ENCODE measurements at places on chromosomes 1 and 21.

- no peak for DNase-seq
Measured at GRCh38 chr1:53982763-53983104, 35.3 kb downstream of the LDLRAD1 start.

DNA sequence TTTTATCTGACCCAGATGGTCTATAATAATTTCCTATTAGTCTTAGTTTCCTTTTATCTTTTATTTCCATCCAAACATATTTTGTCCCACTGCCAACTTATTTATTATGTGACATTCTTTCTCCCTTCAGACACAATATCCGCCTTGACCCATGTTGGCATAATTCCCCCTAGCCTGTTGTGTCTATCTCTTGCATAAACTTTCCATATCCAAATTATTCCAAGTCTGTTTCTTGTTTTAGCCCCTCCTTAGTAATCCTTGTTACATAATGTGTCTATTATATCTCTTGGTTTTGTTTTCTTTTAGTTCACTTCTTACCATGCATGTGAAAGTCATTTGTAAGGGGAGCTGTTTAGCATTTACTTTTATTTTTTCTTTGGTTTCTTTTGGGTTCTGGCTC is 81.6 kb upstream of the CACHD1 start:
- no peak for DNase-seq

DNA sequence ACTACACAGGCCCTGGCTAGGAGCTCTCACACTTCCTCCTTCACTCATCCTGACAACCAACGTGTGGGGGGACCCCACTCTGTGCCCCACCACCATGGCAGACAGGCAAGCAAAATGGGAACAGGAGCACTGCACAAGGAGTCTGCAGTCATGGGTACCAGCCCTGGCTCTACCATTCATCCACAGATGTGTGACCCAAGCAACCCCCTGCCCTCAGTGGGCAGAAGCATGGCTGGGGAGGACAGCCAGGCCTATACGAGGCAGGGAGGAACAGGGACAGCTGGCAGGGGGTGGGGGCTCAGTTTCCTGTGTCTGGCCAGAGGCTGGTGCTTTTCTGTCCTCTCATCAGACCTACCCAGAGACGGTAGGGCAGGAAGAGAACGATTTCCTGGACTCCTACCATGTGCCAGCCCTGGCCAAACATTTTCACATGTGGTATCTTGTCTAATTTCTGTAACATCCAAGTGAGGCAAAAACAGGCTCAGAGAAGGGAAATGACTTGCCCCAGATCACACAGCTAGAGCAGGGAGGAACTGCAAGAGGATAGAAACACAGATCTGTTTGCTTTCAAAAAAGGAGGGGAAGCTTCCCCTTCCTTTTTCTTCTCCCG is 178.0 kb downstream of the HIVEP3 start:
- no peak for DNase-seq

DNA sequence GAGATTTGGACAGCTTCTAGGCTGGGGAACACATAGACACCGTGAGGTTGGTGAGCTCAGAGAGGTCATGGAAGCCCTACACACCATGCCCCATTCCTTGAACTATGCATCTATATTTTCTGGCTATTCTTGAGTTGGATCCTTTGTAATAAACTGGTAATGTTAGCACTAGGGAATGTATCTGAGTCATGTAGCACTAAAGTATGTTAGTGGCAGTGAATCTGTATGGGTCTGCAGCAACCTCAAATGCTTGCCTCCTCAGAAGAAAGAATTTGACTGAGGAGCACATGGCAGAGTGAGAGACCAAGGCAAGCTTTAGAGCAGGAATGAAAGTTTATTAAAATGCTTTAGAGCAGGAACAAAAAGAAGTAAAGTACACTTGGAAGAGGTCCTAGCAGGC is 43.7 kb upstream of the LRRC7 start:
- no peak for DNase-seq

GRCh38 chr1:7652061-7652460 is 119.0 kb upstream of the VAMP3 start:
- no peak for DNase-seq

GRCh38 chr1:221430152-221430960 is 311.5 kb downstream of the DUSP10 start:
- DNase-seq = no peak

GRCh38 chr1:12019858-12020509 is 686 bp downstream of the MIIP start:
- DNase-seq = peak; percentile 32

- peak; percentile 28 for DNase-seq
Measured at GRCh38 chr1:83641206-83641658, 357.7 kb downstream of the TTLL7 start.

DNA sequence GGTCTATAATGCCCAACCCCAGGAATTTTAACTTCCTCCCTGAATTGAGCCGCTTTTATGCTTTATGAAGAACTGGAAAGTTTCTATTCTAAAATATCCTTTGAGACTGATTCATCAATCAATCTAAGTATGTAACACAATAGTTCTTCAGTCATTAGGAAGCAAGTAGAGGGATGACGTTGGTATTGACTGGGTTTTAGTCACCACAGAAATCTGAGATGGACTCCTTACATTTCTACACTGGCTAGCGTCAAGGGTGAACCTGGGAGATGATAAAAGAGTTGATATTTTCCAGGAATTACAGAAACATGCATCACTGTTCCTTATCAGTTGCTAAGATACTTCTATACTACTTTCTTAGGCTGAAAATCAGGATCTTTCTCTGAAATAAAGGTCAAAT is 308.0 kb downstream of the HMCN1 start:
- peak; percentile 24 for DNase-seq

DNA sequence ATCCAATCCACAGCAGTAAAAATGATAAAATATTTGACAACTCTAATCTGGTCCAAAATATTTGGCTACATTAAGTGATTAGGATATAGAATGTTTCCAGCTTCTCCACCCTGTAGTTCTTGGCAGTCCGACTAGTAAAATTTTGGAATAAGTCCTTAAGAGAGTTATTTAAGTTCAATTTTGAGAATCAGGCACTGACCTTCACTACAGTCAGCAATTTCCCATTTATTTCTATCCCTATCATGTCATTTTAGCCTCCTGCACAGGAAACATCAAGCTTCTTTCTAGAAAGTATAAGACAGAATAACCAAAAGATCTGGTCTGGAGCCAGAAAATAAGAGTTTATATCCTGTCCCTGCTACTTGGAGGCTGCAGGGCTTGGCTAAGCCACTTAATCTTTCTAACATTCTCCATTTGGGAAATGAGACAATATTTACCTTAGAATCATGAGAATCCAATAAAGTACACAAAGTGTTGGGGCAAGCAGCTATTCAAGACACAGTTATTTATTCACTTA is 162.2 kb downstream of the DPYD start:
- no peak for DNase-seq

DNA sequence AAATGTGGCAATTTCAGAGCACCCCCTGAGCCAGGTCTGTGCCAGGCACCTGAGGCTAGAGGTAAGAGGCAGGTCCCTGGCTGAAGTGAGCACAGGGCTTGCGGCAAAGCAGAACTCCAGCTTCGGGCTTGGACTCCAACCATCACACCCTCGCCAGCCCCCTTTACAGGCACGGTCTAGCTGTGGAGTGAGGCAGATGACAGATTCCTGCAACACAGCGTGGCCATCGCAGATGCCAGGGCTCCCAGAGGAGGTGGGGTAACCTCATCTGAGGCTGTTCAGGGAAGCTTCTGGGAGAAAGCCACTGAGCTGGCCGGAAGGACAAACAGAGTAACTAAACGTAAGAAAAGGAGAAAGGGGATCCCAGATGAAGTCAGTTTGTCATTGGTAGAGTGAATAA is 55.6 kb upstream of the CASZ1 start:
- DNase-seq = no peak

GRCh38 chr1:206419250-206419649 is 51.0 kb upstream of the IKBKE start:
- no peak for DNase-seq

GRCh38 chr1:155703216-155703615 is 14.3 kb downstream of the DAP3 start:
- no peak for DNase-seq

- peak; percentile 100 for DNase-seq
Measured at GRCh38 chr1:43835082-43836021, 98.2 kb upstream of the ARTN start.

GRCh38 chr1:41102653-41103052 is 81.1 kb upstream of the SLFNL1 start:
- no peak for DNase-seq

DNA sequence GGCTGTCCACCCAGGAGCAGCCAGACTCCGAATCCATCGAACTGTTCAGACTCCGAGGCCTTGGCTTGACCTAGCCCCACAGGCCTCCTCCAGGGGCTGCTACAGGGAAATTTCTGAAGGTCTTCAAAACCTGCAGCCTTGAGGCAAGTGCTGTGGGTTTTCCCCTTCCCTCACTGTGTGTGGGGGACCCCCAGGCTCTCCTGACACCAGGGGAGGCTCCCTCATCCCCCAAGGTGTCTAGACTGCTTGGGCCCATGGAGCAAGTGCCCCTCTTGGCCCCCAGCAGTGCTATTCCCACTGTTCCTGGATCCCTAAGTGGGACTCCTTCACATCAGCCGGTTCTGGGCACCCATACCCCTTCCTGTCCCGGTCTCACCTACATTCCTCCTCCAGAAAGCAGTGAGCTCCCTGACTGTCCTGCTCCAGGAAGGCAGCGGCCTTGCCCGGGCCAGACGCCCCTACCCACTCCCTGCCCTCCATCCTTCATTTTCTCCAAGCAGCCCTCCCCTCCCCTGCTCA is 814 bp downstream of the PAQR7 start:
- no peak for DNase-seq

DNA sequence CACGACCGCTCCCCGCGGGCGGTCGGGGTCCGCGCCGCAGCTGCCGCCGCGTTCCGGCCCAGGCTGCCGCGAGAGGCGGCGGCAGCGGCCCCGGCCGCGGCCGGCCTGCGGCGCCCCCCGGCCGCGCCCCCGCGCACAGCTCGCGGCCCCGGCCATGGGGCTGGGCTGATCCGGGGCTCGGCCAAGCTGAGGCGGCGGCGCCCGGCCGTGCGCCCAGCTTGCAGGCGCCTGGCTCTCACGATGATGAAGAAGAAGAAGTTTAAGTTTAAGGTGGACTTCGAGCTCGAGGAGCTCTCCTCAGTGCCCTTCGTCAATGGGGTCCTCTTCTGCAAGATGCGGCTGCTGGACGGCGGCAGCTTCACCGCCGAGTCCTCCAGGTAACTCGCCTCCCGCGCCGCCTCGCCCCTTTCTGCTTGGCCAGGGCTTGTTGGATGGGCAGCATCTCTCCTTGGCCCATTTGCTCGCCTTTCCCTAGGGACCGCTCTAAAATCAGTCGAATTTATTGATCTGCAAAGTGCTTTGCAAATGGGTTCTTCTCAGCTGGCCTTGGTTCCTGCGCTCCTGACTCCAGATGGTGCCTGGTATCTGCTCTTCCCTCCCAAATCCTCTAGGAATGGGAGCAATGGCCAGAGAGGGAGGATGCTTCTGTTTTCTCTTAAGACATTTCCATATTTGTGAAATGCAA is 431 bp downstream of the EEIG2 start:
- no peak for DNase-seq

- DNase-seq = no peak
Measured at GRCh38 chr1:44810101-44810761, 1.9 kb downstream of the BTBD19 start.

- DNase-seq = no peak
Measured at GRCh38 chr1:232522189-232522588, 107.7 kb downstream of the SIPA1L2 start.

DNA sequence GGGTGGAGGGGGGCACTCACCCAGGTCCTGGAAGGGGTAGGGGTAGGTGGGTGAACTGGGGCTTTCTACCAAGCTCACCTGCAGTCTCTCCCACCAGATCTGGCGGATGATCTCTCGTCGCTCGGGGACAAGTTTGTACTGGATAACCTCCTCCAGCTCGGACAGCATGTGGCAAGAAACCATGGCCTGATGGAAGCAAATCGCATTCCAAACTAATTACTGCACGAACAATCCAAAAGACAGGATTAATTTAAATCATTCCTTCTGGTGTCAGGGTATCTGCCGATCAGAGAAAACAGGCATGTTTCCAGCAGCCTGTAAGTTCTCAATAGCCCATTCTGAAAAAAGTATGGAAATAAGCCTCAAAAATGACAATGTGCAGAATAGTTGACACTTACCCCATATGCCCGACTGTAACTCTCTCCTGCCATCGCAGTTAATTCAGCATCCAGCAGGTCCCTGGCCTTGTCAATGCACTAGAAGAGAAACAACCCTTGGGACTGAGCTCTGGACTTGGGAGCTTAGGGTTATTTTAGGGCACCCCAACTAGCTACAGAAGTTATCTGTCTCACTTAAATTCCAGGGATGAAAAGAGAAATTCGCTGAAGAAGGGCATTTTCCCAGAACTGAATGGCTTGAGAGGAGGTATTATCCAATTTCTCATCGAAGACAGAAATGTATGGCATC is 44.4 kb upstream of the ANGPTL7 start:
- DNase-seq = no peak

DNA sequence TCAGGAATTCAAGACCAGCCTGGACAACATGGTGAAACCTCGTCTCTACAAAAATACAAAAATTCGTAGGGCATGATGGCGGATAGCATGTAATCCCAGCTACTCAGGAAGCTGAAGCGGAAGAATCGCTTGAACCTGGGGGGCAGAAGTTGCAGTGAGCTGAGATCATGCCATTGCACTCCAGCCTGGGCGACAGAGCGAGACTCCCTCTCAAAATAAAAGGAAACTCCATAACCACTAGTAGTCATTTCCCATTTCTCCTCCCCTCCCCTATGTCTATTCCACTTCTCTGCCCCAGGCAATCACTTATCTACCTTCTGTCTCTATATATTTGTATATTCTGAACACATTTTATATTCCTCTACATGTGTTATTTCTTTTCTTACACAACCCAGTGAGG is 4.0 kb upstream of the CEP350 start:
- DNase-seq = no peak

DNA sequence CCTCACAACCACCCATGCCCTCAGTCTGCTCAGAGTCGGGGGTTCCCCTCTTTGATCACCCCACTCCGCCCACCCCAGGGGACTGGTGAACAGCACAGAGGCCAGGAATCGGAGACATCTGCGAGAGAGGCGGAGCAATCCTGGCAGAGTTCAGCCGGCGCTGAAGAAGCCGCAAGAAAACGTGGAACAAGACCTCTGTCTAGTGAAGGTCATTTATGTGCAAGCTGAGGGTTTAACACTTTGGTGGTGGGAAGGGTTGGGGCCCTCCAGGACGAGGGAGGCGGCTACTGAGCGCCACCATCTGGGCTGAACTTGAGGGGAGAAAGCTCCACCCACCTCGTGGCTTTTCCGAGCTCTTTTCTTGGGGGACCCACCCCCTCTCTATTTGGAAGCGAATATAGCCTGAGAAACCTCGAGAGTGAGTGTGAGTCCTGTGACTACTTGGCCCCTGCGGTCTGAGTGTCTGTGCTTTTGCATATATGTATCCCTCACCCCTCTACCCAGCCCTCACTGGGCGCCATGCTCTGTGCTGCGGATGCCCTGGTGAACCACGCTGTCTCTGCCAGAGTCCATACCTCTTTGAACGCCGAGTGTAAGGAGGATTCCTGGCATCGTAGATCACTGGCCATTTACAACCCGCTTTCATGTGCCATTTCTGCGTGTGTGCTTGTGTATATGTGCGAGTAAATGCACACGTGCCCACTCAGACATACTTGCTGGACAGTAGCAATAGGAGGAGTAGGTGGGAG is 1.2 kb upstream of the EPHA10 start:
- DNase-seq = no peak
